CD14-positive monocyte (primary cell): ENCODE measurements at places on chromosomes 13 and 19.

- no peaks in the 10 kb centered on the region for H3K27me3 ChIP-seq
- no peaks in the 10 kb centered on the region for H3K4me1 ChIP-seq
- H3K27ac ChIP-seq = no peak overlapping the region
- no peak for DNase-seq
- no peaks in the 10 kb centered on the region for H3K36me3 ChIP-seq
These were observed 614.4 kb upstream of the PCDH9 start for GRCh38 chr13:67844574-67844973.

- peaks cover 38% of the 10 kb centered on the region for H3K4me1 ChIP-seq
- H3K36me3 ChIP-seq = peaks cover 8% of the 10 kb centered on the region
- H3K27me3 ChIP-seq = no peaks in the 10 kb centered on the region
- peak within 1 kb of the TSS; percentile 98 for H3K27ac ChIP-seq
- peak within 1 kb of the TSS; percentile 92 for H3K4me3 ChIP-seq
These were observed at the start of gene PRMT1 for GRCh38 chr19:49677231-49677900. Gene PRMT1 (plus strand): TSS chr19:49677271. CDS start chr19:49677281, 10 bp downstream.

DNA sequence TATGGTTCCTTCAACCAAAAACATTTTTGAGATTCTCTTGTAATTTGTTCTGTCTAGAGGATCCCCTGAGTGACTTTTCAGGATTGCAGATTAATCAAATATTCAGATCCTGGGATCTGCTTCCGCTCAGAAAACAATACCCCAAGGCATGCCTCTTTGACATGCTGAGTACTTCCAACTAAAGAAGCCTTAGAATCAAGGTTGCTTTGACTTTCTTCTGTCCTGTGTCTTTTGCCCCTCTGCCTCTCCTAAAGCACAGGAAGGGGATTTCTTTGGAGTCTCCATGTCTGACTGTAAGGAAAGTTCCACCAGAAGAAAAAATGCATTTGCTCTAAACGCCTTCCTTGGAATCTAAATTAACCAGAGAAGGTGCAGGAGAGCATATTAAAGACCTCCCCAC lies 431.5 kb downstream of the FGF14 start:
- DNase-seq = no peak
- H3K4me3 ChIP-seq = no peak overlapping the region
- no peaks in the 10 kb centered on the region for H3K4me1 ChIP-seq
- no peak overlapping the region for H3K27ac ChIP-seq
- no peaks in the 10 kb centered on the region for H3K27me3 ChIP-seq

DNA sequence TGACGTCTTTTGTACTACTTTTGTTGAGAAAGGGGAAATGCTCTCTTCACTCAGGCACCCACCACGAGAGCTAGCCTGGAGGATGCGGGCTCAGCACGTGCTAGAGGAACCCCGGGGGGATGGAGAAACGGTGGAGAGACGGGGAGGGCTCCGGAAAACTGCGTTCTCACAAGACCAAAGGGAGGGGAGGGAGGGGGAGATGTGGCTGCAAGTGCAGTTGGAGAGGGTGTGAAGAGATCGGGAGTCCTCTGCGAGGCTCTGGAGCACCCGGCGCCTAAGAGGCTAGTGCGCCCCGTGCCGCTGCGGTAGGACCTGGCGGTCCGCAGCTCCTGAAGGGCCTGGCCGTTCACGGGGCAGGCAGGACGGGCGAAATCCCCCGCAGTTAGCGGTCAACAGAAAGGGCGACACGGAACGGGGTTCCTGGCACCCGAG lies 43.4 kb upstream of the XPO4 start:
- H3K4me1 ChIP-seq = peaks cover 22% of the 10 kb centered on the region
- peaks cover 7% of the 10 kb centered on the region for H3K27me3 ChIP-seq
- no peaks in the 10 kb centered on the region for H3K36me3 ChIP-seq
- no peak overlapping the region for H3K27ac ChIP-seq

DNA sequence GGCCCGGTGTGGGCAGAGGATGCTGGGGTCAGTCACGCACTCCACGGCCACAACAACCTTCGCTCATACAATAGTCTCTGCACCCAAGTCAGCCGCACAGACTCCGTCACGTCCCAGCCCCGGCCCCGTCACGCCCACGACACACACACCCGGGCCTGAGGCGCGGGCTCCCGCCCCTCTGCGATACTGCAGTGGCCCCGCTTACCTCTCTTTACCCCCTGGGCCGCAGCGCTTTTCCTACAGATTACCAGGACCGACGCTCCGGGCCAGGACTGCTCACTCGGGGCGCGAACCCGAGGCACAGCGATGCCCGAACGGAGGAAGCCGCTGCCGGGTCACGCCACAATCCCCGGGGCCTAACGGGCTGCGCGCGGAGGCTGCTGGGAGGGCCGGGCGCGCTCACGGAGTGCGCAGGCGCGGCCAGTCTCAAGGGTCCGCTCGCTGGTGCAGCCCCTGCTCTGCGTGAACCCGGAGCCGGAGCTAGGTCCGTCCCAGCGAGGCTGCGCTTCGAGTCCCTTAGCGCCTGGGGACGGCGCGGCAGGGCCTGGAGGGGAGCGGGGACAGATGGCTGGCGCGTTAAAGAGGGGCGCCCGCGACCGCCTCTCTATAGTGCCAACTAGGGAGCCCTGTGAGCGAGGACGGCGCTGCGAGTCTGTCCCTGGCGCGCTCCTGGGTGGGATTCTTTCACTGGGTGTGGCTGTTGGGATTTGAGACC lies at the start of gene ZFP82:
TSS of gene ZFP82 (minus strand) at position 358 of the 715 bp plus-strand sequence. CDS start 8,855 bp downstream, outside the sequence.
- H3K27me3 ChIP-seq = peaks cover 31% of the 10 kb centered on the region
- H3K4me1 ChIP-seq = peaks cover 21% of the 10 kb centered on the region
- peak within 1 kb of the TSS; percentile 38 for H3K27ac ChIP-seq

DNA sequence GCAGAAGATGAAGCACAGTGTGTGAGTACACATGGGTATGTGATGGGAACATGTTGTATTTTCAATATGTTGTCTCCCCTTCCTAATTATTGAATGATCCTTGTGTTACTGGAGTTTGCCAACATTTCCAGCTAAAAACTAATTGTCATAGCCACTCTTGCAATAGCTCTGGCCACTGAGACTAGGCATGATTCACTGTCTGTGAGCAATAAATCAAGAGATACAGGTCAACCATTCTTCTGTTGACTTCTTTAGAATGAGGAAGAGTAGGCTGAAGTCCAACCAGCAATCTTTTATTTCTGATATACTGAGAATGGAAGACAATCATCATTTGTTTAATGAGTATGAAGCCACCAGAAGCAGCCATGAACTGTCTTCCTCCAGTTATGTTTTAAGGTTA lies 413.9 kb downstream of the SLITRK5 start:
- no peak for DNase-seq
- no peak overlapping the region for H3K27ac ChIP-seq
- no peaks in the 10 kb centered on the region for H3K36me3 ChIP-seq
- H3K27me3 ChIP-seq = no peaks in the 10 kb centered on the region
- no peak overlapping the region for H3K4me3 ChIP-seq

DNA sequence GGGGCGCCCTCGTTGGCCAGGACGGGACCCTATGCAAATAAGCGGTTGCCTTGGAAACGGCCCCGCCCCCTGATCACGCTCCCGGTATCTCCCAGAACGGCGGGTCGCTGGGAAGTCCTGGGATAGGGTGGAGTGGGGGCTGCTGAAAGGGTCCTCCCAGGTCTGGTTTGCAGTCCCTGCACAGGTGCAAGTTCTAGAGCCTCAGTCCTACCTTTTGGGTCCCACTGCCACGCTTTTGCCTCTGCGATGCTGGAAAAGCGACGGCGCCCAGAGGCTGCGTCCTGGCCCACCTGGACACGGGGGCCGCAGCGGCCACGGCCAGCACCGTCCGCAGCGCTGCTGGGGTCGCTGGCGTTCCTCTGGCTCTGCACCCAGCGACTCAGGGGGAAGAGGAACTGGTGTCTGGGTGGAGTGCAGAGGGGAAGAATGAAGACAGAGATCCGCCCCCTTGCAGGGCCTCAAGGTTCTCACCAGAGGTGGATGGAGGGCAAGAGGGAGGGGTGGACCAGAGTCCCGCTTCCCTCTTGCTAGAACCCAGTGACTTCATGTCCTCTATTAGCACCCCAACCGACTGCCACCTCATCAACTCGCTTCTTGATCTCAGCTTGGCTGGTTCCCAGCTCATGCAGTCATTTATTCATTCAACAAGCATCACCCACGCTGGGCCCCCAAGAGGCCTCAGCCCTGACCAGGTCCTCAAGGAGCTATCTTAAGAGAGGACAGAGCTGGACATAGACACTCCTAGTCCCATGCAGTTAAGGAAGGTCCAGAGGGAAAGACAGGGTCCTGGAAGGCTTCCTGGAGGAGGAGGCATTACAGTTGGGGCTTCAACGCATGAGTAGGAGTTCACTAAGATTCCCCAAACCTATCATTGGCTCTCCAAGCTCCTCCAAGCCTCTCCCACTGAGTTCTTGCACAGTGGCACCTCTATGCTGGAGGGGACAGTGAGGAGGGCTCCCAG lies at the start of gene LRRC25:
TSS of gene LRRC25 (minus strand) at position 381 of the 961 bp plus-strand sequence. CDS start 659 bp downstream, outside the sequence.
- H3K4me1 ChIP-seq = peaks cover 82% of the 10 kb centered on the region
- DNase-seq = peak; percentile 97
- peaks cover 32% of the 10 kb centered on the region for H3K36me3 ChIP-seq
- H3K4me3 ChIP-seq = peak within 1 kb of the TSS; percentile 57
